ENCODE measurements at places on chromosomes 13 and 19.

- no peak for DNase-seq
These were observed 6.2 kb downstream of the ARRDC2 start for GRCh38 chr19:18014197-18014596.

GRCh38 chr13:19586904-19587634 is 25.7 kb upstream of the TPTE2 start:
- DNase-seq, result peak; percentile 81

DNA sequence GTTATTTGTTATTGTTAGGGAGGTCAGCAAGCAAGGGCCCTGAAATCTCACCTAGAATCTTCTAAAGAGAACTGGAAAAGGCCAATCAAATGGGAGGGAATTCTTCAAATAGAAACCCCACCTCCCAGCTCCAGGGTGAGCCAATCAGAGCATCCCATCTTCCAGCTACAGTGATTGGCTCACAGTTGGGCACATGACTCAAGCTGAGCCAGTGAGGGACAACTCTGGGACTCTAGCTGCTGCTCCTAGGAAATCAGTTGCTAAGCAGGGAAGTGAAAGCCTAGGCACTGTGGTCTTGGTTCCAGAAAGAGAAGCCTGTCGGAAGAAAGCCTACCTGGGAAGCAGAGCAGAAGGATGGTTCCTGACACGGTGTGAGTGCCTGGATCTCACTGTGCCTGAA is 13.4 kb downstream of the TM6SF2 start:
- DNase-seq, result peak; percentile 75

GRCh38 chr13:21075379-21076249 is 14.2 kb upstream of the LATS2 start:
- no peak for DNase-seq

DNA sequence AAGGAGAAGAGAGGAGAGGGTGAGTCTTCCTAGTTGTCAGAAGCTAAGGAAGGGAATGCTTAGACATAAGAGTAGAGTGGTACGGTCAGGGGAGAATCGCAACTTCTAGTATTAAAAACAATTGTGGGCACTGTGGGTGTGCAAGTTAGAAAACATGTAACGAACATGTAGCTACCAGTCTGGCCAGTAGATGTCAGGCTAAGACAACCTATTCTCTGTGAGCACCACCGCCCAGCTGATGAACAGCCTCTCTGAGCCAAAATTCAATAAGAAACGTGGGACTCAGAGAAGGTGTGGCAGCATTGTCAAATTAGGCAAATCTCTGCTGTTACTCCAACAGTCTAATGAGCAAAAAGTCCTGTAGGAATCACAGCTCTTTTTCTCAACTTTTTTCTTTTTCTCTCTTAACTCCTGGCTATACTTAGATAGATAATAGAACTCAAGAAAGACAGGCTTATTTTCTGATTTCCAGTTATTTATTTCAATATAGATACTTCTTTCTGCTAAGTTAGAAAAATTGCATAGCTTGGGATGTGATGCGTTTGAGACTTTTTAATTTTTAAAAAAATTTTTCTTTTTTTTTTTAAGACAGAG is 186.2 kb downstream of the USP12 start:
- DNase-seq, result peak; percentile 82

DNA sequence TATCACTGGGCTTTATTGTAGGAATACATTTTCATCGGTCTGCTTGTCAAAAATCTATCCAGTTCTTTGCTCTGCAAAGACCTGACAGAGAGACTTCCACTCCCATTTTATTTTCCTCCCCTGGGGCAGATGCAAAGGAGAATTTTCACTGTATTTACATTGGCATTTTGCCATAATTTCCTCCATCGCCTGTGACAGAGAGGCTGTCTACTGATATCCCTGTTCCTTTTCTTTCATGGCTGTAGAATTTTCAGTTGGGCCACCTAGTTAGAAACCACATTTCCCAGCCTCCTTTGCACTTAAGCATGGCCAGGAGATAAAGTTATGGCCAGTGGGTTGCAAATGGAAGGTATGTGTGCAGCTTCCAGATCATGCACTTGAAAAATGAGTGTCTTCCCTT is 89.3 kb downstream of the NUFIP1 start:
- peak; percentile 12 for DNase-seq

DNA sequence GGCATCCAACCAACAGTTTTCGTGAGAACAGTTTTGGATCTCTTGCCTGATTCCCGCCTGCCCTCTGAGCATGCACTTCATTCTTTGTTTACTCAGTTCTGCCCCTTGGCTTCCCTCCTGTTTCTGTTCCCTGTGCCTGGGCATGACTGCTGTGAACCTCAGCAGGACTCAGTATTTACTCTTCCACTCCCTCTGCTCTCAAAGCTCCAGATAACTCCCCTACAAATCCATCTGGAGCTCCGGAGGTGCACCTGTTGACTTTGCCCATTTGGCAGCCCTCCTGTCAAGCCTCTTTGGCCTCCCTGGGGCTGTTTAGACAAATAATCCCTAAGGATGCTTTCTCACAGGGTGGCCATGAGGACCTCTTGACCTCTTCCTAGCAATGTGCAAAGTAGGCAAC is 34.2 kb upstream of the ARGLU1 start:
- DNase-seq, result no peak

GRCh38 chr13:70222926-70223325 is 114.7 kb upstream of the KLHL1 start:
- DNase-seq, result no peak

DNA sequence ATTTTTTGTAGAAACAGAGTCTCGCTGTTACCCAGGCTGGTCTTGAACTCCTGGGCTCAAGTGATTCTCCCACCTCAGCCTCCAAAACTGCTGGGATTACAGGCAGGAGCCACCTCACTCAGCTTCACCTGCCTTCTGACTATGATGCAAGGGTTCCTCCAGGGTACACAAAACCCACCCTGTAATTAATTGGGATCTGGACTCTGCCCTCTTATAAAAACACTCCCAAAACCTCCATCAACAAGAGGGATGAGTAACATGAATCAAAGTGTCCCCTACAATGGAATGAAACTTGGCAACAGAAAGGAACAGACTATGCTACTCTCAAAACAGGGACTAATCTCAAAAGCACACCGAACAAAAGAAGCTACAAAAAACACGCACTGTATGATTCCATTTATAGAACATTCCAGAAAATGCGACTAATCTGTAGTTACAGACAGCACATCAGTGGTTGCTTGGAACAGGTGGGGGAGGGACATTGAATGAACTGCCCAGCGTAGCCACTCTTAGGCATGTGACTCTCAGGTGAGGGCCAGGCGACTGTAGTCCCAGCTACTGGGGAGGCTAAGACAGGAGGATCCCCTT is 3.2 kb upstream of the PRR36 start:
- DNase-seq, result no peak

DNA sequence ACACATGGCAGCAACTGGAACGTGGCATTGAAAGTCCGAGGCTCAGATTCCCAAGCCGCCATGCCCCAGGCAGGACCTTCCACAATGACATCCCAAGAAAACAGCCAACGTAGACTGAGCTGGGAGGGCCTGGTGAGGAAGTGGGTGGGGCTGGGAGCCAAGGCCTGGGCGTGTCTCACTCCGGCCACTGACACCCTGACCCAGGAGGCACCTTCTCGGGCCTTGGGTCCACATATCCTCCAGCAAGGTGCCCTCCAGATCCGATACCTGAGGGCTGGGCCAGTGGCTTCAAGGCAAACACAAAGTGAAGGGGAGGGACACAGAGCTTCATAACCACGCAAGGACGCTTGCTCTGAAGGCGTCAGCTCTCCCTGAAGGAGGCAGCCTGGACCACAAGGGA is 43.0 kb downstream of the RAB20 start:
- no peak for DNase-seq

DNA sequence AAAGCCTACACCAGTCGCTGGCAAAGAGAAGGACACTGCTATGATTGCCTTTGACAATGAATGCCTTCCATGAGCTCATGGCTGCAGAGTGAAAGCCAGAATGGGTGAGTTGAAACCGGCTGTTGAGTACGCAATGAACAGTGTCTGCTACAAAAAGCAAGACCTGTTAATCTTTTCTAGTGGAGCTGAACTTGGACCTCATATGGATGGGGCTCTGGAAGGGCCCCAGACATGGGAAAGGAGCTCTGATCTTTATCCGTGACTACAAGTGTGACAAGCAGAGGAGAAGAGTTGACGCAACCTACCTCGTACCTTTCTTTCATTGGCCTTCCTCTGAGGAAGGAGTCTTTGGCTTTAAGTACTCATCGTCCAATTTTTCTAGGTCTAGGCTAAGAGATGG is 67.1 kb upstream of the TSC22D1 start:
- DNase-seq, result no peak

DNA sequence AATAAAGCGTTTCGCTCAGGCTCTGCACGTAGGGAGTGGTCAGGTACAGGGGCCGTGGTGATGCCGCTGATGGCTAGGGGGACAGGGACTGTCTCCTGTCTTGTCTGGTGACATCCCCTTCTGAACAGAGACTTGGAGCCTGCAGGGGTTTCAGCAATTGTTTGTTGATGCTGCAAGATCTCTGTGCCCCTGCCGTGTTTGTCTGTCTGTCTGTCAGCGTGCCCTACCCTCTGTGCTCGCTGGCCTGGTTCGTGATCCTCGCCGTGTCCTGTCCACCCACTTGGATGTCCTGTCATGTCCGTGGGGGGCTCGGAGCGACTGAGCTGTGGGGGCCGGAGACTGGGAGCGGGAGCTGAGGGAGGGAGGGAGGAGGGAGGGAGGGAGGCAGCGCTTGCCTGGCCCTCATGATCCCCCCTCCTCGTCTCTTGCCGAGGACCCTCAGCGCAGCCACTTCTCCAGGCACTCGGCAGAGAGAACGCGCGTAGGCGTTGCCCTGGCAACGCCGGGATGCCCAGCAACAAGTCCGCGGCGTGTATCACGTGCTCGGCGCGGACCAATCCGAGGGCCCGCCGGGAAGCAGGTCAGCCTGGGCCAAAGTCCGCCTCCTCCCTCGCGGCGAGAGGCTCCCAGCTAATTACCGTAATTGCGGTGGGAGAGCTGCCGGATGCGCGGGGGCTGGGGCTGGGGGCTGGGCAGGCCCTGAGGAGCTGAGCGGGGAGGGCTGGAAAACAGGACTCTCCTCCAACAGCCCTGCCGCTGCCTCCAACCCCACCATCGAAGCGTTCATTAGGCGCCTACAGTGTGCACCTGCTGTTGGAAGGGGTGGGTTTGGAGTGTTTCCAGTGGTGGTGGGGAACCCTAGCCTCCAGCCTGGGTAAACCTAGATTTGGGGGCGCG is 31.9 kb upstream of the FEM1A start:
- peak; percentile 92 for DNase-seq

DNA sequence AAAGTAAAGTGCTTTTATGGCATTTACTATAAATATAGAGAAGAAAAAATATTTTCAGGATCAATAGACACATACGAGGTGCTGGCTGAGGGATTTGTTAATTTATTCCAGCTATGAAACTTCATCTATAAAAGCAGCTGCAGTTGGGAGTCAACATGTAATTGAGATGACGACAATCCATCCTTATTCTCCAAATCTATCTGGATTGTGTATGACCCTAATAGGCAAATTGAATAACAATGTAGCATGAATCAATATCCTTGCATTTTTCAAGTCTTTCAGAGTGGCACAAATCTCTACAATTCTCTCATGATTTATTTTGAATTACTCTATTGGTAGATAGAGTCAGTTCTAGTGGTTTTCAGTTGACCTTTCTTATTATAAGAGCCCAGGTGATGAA is 1296.5 kb upstream of the SPRY2 start:
- DNase-seq, result no peak

- DNase-seq, result no peak
These were observed 38.7 kb downstream of the RNF6 start for GRCh38 chr13:26183416-26183815.

- peak; percentile 3 for DNase-seq
These were observed 692.6 kb downstream of the PCDH17 start for GRCh38 chr13:58324161-58324560.

DNA sequence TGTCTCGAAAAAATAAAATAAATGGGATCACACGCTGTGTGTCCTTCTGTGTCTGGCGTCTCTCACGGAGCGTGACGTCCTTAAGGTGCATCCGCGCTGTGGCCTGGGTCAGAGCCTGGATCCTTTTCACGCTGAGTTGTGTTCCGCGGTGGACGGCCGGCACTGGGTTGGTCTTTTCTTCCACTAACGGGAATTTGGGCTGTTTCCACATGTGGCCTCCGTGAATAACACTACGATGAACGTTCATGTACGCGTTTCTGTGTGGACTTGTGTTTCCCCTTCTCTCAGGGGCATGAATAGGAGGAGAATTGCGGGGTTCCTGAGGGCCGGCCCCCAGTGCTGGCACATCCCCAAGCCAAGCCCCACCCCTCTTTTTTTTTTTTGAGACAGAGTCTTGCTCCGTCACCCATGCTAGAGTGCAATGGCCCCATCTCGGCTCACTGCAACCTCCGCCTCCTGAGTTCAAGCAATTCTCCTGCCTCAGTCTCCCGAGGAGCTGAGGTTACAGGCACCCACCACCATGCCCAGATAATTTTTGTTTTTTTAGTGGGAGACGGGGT is 6.2 kb upstream of the PTBP1 start:
- no peak for DNase-seq

DNA sequence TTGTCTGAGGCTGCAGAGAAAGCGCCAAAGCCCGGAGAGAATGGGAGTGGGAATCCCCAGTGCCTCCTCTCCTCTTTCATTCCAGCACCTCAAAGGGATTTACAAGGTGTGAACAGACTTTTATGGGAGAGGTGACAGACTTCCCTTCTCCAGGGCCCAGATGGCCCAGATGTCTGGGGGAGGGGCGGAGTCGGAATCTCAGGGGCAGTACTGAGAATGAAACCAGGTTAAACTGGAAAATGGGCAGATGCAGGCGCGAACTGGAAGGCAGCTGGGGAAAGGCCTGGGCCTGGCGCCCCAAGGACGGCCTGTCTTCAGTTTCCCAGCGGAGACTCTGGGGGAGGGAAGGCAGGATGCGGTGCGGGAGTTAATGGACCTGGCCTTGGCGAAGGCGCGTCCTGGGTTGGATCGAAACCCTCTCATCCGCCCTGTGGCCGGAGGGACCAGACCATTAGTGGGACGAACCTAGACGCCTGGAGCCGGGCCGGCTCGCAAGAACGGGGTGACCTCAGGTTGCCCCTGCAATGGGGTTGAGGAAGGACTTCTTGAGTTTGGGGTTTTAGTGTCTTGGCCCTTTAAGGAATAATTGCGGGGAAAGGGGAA is 592 bp upstream of the TRIP10 start:
- DNase-seq, result peak; percentile 53

DNA sequence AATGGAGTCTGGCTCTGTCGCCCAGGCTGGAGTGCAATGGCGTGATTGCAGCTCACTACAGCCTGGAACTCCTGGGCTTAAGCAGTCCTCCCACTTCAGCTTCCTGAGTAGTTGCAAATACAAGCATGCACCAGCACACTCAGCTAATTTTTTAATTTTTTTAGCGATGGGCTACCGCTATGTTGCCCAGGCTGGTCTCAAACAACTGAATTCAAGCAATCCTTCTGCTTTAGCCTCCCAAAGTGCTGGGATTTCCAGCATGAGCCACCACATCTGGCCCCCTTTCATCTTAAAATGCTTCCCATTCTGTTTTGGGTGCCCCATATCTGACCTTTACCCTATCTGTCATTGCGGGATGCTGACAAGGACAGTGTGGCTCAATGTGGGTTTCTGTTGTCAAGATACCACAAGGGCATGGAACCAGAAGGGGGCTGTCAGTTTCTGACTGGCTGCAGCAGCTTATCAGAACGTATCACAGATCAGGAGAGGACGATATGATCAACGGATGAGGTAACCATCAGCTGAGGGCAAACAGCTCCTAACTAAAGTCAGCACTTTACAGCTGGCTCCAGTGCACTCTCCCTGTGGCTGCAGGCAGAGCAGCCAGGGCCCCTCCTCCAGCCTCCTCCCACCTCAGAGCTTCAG is 32.4 kb downstream of the GPR42 start:
- no peak for DNase-seq

- no peak for DNase-seq
These were observed at the start of gene DOCK9 for GRCh38 chr13:98977568-98978265. TSS of gene DOCK9 (minus strand) at chr13:98978064. CDS start at chr13:98977909, 155 bp downstream.

- DNase-seq, result no peak
These were observed 8.2 kb upstream of the ZNF77 start for GRCh38 chr19:2952953-2953481.

All from A673 (cell line).